ENCODE measurements at places on chromosomes 4 and X. TPM values are rescaled to one million over a fixed set of nuclear protein-coding genes. Genes with fewer than 3 reads are reported as not detected.

The TAF7L gene
- not detected for total RNA-seq

The CFAP97 gene
- total RNA-seq: 21.6 TPM

The TMEM255A gene
- total RNA-seq: 0.26 TPM

The TLR10 gene
- not detected for total RNA-seq

The WDR17 gene
- total RNA-seq: 0.26 TPM

The C4orf51 gene
- not detected for total RNA-seq

The TCEAL7 gene
- total RNA-seq: 10.0 TPM

The LDOC1 gene
- 13.0 TPM for total RNA-seq

The CTAG1B gene
- not detected for total RNA-seq

The TMEM47 gene
- 38.6 TPM for total RNA-seq

The SLITRK4 gene
- total RNA-seq: 13.2 TPM

Data from pericardium fibroblast (primary cell).